ENCODE measurements at places on chromosomes 2 and 18.

DNA sequence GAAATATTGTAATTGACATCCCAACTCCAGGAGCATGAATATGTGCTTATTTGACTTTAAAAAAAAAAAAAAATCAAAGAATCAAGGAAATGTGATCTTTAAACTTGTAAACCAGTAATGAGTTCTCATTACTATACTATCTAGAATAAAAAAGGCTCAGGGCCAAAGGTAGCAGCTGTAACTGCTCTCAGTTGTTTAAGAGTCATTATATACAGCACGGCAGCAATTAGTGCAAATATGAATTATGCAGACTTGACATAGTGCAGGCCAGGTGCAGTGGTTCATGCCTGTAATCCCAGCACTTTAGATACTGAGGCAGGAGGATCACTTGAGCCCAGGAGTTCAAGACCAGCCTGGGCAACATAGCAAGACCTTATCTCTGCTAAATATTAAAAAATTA is 125.7 kb upstream of the TTC39C start:
- DNase-seq = no peak

DNA sequence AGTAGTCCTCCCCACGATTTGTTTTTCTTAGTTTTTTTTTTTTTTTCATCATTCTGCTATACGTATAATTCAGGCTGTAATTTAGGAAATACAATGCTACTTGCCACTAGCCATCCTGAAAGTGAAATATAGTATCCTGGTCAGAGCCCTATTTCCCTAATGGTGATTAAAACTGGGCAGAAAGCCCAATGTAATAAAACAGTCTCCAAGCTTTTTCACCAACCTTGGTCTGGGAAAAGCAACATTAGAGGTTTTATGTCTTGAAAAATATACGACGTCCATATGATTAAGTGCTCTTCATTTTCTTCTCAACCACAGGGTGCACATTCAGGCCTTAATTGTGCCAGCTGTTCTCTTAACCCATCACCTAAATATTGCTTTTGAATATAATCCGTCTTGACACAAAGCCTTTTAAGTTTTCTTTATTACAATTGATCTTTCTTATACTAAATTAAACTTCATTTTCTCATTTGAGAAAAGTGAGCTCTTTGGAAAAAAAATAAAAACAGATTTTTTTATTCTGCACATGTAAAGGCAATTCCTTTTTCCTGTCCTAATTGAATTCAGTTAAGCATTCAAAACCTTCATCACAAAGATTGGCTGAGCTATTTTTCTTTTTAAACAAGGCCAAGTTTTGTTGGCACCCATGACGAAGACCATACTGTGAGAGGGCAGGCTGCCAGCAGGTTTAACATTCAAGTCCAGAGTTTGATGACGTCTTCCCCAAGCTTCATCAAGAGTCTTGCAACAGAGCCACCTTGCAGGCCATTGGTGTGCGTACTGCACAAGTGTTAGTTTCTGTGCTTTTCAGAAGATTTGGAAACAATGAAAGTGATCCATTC is 52.7 kb downstream of the MAP2 start:
- no peak for DNase-seq

GRCh38 chr2:226716126-226716525 is 83.5 kb downstream of the IRS1 start:
- no peak for DNase-seq

GRCh38 chr2:108923736-108924579 is 65.1 kb downstream of the EDAR start:
- no peak for DNase-seq

- no peak for DNase-seq
These were observed 6.1 kb upstream of the ST6GAL2 start for GRCh38 chr2:106892048-106892447.

- DNase-seq = no peak
These were observed 229.5 kb upstream of the TMEFF2 start for GRCh38 chr2:192424243-192424642.

- no peak for DNase-seq
These were observed 90.6 kb upstream of the MBOAT2 start for GRCh38 chr2:9094117-9094516.

GRCh38 chr2:230011617-230012016 is 57.1 kb downstream of the SLC16A14 start:
- no peak for DNase-seq

GRCh38 chr2:239991689-239992314 is 33.3 kb downstream of the NDUFA10 start:
- peak; percentile 38 for DNase-seq

DNA sequence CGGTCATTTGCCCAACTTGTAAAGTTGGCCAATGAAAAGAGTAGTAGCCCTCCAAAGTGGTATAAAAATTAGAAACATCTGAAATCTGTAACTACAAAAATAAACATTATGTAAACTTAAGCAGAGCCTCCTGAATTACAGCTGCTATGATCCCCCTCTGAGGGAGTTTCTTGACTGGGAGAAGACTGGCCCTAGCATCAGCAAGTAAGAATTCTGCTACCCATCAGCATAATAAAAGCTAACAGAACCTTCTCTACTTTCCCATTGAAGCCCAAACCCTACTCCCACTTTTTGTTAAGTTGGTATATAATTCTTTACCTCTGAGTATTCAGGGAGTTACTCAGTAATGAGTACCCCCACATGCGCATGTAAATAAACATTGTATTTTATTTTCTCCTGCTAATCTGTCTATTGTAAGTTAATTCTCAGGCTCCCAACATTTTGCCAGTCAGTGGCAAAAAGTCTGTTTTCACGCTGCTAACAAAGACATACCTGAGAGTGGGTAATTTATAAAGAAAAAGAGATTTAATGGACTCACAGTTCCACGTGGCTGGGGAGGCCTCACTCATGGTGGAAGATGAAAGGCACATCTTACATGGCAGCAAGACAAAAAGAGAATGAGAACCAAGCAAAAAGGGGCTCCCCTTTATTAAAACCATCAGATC is 71.3 kb downstream of the MYL12B start:
- no peak for DNase-seq

DNA sequence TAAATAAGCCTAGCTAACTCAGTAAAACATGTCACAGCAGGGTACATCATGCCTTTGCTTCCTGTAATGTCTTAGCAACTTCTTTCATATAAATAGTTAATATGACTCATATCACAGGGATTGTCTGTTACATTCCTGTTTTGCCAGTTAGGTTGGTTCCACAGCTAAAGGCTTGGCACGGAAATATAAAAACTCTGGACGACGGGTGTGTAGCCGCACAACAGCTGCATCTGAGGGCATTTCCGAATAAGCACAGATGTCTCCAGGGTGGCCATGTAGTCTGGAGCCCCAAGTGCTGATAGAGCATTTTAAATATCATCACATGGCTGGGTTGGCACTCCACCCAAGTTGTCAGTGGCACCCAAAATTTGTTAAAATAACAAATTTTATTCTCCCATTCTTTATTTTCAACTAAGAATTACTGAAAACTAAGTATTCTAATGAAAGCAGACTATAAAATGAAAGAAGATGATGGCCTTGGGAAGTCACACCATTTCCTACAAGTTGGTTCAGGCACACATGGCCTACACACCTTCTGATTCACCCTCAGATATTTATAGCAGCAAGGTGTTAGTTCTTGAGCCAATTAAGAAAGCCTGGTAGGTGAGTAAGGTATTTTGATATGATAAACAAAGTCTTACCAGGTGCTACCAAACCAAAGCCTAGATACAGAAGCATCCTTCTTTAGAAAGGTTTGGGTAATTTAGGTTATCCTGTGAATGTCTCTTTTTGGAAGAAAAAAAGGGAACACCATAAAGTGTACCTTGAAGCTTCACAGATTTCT is 61.8 kb upstream of the STK17B start:
- DNase-seq = peak; percentile 73

DNA sequence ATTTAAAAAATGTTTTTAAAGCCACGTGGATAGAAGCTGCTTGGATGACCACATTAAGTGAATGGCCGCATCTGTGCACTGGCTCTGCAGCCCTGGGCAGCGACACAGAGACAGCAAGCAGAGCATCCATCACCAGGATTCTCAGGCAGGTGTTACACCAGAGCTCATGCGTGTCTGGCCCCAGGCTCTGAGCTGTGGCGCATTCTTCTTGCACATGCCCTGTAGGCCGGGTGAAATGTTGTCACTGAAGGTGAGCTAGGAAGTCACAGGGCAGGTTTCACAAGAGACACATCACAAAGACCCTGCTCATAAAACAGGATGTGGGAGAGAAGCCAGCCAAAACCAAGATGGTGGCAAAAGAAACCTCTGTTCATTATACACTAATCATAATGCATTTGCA is 8.4 kb upstream of the PXDN start:
- no peak for DNase-seq

GRCh38 chr2:73033766-73034381 is 37.6 kb downstream of the SFXN5 start:
- no peak for DNase-seq

DNA sequence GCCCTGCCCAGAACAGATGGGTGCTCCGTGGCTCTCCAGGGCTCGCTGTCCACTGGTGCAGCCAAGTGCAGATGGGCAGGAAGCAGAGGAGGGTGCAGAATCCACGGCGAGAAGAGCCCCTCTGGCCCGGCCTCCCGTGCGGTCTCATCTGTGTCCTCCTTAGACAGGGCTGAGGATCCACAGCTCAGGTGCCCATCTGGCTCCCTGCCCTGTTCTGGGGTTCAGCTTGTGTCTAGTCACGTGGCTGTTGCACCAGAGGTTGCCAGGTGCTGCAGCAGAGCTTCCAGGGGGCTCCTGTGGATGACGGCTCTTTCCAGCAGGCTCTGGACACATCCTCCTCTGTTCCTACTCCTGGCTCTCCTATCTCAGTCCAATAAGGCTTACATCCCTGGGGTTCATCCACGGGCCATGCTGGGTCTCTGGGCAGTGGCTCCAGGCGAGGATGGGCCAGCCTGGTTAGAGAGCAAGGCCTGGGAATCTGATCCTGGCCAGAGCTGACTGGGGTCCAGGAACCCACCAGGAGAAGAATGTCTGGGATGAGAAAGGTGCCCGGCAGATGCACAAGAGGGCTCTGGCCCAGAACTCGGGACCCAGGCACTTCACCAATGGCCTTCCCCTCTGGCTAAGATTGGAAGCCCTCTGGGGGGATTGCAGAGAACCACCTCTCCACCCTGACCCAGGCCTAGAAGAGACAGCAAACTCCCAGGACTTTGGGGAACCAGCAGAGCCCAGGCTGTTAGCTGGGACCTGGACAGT is 116.3 kb upstream of the ID2 start:
- DNase-seq = no peak

GRCh38 chr18:70273021-70273420 is 15.8 kb upstream of the SOCS6 start:
- no peak for DNase-seq

DNA sequence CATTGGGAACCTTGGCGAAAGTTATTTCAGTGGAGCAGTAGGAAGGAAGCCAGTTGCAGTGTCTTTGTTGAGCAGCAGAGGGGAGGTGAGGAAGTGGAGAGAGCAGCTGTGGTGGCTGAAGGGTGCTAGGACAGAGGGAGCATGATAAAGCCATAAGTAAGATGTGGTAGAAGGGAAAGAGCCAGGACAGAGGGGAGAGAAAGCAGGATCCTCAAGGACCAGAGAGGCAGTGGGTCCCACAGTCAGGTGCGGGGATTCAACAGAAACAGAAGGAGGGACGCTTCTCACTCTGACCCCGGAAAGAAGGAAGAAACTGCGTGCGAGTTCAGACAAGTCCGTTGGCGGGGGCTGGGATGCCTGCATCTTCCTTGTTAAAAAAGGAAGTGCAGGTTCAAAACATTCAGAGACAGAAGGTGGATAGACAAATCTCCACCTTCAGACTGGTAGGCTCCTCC is at the start of gene CXCR2:
TSS of gene CXCR2 (plus strand) at position 403 of the 455 bp plus-strand sequence. CDS start 8,774 bp downstream, outside the sequence.
- no peak for DNase-seq

- no peak for DNase-seq
These were observed 393.1 kb upstream of the SLC14A2 start for GRCh38 chr18:45222180-45222579.

DNA sequence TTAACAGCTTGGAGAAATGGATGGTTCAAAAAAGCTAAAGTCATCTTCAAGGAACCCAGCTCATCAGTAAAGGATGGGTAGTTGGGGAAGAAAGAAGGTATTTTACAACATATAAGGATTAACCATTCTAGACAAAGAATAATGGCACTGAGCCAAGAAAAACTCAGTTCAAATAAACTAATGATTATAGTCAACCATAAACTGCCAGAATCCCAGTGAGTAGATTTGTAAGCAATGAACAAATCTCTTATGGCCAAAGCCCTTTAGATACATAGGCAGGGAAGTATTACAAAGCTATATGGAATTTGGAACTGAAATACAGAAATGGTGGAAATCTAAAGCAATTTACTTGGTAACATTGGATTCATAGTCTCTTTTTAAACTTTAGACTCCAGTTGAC is 92.4 kb upstream of the ZFP36L2 start:
- no peak for DNase-seq

DNA sequence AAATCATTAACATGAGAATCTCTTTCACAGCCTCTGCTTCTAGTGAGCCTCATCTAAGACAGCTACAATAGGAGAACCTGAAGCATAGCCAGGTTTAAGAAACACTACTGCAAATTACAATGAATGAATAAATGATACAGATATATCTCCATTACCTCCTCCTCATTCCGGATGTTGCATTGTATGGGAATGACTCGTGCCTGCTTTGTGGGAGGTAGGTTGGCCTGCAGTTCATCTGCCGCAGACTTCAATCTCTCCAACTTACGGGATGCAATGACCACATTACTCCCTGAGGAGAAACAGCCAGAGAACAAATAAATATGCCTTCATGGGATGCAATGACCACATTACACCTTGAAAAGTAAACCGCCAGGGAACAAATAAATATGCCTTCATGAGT is 15.4 kb downstream of the PECR start:
- no peak for DNase-seq

DNA sequence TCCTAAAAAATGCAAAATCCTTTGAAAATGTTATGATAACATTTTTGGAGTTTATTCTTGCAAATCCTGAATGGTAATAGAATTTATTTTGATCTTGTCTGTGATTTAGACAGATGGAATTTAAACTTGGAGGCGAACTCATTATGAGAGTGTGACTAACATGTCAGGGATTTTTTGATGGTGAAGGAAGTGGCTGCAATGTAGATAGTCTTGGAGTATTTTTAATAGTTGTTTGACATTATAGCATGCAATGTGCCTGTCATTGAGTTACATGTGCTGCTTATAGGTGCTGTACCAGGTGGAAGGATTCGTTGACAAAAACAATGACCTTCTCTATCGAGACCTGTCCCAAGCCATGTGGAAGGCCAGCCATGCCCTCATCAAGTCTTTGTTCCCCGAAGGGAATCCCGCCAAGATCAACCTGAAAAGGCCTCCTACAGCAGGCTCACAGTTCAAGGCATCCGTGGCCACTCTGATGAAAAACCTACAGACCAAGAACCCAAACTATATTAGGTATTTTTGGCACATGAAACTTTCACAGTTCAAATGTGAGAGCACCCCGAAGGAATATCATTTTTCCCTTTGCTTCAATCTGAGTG is 141.8 kb downstream of the MYO1B start:
- peak; percentile 23 for DNase-seq

- DNase-seq = no peak
These were observed 52.3 kb upstream of the RALBP1 start for GRCh38 chr18:9422816-9423519.
